Cardiac muscle cell (in vitro differentiated cells and primary cell): ENCODE measurements at places on chromosomes 11 and 22.

- no peak overlapping the region for H3K27ac ChIP-seq
- peak; percentile 17 for DNase-seq
- H3K36me3 ChIP-seq: no peaks in the 10 kb centered on the region
- no peak overlapping the region for H3K4me3 ChIP-seq
Observed at GRCh38 chr11:104343578-104343977, 179.6 kb upstream of the PDGFD start.

DNA sequence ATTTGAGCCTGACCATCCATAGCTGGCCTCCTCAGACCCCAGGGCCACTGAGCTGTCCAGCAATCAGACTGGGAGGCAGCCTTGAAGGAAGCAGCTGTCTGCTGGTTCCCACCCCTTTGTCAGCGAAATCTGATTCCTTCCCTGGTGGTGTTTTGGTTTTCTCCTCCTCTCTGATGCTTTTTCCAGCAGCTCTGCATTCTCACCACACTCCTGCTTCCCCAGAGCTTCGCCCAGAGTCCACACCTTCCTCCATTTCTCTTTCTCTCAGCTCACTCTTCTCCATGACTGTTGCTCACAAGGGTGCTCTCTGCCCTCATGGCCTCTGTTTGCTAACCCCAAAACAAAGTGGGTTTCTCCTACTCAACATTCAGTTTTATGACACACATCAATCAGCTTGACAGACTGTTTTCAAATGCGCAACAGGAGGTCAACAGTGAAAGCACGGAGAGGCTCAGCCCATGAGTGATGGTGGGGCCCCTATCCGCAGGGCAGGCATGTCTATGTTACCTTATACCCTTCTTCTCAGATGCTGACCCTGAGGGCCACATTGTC is 130.6 kb upstream of the MTNR1B start:
- H3K27ac ChIP-seq: no peak overlapping the region
- no peaks in the 10 kb centered on the region for H3K4me1 ChIP-seq
- H3K27me3 ChIP-seq: no peaks in the 10 kb centered on the region
- no peaks in the 10 kb centered on the region for H3K36me3 ChIP-seq
- DNase-seq: no peak
- H3K4me3 ChIP-seq: no peak overlapping the region

GRCh38 chr22:30047364-30047738 is 32.9 kb upstream of the HORMAD2 start:
- no peaks in the 10 kb centered on the region for H3K27me3 ChIP-seq
- no peaks in the 10 kb centered on the region for H3K36me3 ChIP-seq
- no peak overlapping the region for H3K27ac ChIP-seq
- H3K4me1 ChIP-seq: no peaks in the 10 kb centered on the region

- H3K27ac ChIP-seq: no peak overlapping the region
- no peak overlapping the region for H3K4me3 ChIP-seq
- no peaks in the 10 kb centered on the region for H3K27me3 ChIP-seq
- DNase-seq: peak; percentile 79
- no peaks in the 10 kb centered on the region for H3K36me3 ChIP-seq
Observed at GRCh38 chr11:74453373-74453975, 13.9 kb downstream of the KCNE3 start.

DNA sequence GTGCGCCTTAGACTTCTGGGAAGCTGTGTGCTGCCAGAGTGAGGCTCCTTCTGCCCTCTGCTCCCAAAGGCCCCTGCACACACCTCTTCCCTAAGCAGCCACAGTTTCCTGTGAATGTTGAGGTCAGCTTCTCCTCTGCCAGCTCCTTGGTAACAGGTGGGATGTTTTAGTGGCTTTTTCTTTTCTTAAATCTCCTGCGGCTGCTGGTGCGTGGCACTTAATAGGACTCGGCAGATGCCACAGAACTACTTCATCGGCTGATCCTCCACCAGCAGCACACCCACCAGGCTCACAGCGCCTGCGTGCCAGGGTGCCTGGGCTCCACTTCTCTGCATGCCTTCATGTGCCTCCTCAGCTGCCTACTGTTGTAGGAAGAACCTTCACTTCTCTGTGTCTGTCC is 87.8 kb downstream of the RCN1 start:
- H3K27ac ChIP-seq: no peak overlapping the region
- peaks cover 9% of the 10 kb centered on the region for H3K27me3 ChIP-seq
- no peak for DNase-seq

GRCh38 chr22:29631725-29632124 is 28.3 kb downstream of the NF2 start:
- H3K27me3 ChIP-seq: no peaks in the 10 kb centered on the region
- no peaks in the 10 kb centered on the region for H3K4me1 ChIP-seq
- DNase-seq: no peak
- H3K27ac ChIP-seq: no peak overlapping the region
- no peak overlapping the region for H3K4me3 ChIP-seq
- no peaks in the 10 kb centered on the region for H3K36me3 ChIP-seq

GRCh38 chr11:116865696-116866095 is 28.3 kb upstream of the APOA1 start:
- no peaks in the 10 kb centered on the region for H3K4me1 ChIP-seq
- peaks cover 65% of the 10 kb centered on the region for H3K36me3 ChIP-seq
- H3K27me3 ChIP-seq: no peaks in the 10 kb centered on the region

DNA sequence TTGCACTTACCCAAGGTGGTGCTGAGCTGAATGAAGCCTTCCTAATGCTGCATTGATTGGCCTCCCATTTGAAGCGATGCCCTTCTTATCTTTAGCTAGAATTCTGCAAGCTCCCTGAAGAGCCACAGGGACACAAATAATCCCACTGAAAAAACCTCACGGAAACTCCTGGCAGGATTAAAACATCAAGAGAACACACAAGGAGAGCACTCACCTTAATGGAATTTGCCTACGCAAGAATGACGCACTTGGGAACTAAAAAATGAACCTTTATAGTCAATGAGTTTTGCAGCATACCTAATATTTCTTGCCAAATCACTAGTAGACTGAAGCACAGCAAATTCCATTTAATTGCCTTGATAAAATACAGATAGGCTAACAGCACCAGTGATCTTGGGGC is 232.8 kb upstream of the UBASH3B start:
- peaks cover 26% of the 10 kb centered on the region for H3K4me1 ChIP-seq
- H3K4me3 ChIP-seq: no peak overlapping the region
- no peak for DNase-seq
- H3K27ac ChIP-seq: no peak overlapping the region
- no peaks in the 10 kb centered on the region for H3K27me3 ChIP-seq
- no peaks in the 10 kb centered on the region for H3K36me3 ChIP-seq

DNA sequence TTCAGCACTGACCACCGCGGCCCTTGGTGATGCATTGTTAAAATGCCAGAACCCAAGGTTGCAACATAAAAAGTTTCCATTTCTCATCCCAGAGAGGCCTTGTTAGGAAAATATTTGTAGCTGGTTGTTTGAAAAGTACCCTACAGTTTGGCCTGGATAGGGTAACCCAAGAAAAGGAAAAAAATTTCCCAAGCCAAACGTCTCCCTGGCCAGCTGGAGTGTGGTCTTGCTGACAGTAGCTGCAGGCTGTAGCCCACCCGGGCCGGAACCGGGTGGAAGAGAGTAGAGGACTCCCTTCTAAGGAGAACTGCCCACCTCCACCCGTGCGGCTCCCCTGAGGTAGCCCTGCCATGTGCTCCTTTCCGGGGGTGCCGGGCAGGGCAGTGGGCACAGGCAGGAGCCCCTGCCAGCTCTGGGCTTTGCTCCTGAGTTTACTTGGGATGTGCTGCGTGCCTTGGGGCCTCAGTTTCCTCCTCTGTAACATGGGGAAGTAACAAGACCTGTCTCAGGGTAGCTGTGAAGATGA is 38.5 kb downstream of the IGHMBP2 start:
- no peaks in the 10 kb centered on the region for H3K27me3 ChIP-seq
- peak overlapping the region; percentile 71 for H3K27ac ChIP-seq
- H3K4me3 ChIP-seq: no peak overlapping the region
- no peak for DNase-seq

- no peaks in the 10 kb centered on the region for H3K36me3 ChIP-seq
- H3K4me1 ChIP-seq: peaks cover 9% of the 10 kb centered on the region
- H3K27ac ChIP-seq: peak overlapping the region; percentile 72
- peak; percentile 96 for DNase-seq
Observed at GRCh38 chr11:100876815-100877520, 189.9 kb downstream of the ARHGAP42 start.

DNA sequence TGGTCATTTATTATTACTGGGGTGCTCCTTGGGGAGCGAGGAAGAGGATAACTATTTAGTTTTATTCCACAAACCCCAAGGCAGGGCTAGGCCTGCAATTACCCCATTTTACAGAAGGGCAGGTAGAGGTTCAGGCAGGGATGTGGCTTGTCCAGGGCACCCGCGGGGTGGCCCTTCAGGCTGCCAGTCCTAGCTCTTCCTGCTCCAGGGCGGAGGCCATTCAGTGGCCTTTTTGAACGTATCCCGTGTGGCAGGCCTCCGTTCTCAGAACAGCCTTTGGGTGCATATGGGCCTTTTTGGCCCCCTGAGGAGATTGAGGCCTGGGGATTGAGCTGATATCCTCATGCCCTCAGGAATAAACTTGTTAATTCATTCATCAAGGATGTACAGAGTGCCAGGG is 66.2 kb downstream of the MPPED1 start:
- no peaks in the 10 kb centered on the region for H3K27me3 ChIP-seq
- DNase-seq: no peak
- H3K27ac ChIP-seq: no peak overlapping the region
- H3K36me3 ChIP-seq: no peaks in the 10 kb centered on the region
- H3K4me1 ChIP-seq: no peaks in the 10 kb centered on the region

GRCh38 chr11:35650006-35650405 is 12.6 kb upstream of the TRIM44 start:
- DNase-seq: peak; percentile 32
- H3K27ac ChIP-seq: no peak overlapping the region

DNA sequence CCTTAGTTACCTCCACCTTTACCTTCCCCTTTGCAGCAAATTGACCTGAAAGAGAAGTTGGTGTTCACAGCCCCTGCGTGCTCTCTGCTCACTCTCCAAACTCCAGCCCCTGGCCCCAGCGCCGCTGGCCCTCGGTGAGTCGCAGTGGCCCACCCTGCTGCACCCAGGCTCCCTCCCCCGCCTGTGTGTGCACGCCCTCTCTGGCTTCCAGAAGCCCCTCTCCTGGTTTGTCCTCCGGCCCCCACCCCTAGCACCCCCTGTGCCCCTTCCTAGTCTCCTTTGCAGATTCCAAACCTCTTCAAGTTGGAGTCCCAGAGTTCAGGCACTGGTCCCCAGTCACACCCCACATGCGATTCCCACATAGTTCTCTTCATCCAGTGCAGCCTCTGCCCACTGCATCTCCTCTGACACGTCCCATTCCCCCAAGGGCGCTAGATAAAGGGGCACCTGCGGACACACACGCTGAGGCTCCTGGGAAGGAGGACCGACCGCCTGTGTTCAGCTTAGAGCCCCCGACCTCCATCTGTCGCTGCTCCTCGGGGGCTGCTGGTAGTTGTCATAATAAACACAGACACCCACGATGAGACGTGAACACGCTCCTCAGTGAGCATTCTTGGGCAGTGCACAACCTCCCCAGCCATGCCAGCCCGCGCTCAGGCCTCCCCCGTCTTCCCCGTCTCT is 1.5 kb upstream of the PHRF1 start:
- peak; percentile 33 for DNase-seq
- H3K4me1 ChIP-seq: peaks cover 28% of the 10 kb centered on the region
- H3K4me3 ChIP-seq: peak overlapping the region; percentile 50
- H3K27ac ChIP-seq: no peak overlapping the region
- no peaks in the 10 kb centered on the region for H3K36me3 ChIP-seq

DNA sequence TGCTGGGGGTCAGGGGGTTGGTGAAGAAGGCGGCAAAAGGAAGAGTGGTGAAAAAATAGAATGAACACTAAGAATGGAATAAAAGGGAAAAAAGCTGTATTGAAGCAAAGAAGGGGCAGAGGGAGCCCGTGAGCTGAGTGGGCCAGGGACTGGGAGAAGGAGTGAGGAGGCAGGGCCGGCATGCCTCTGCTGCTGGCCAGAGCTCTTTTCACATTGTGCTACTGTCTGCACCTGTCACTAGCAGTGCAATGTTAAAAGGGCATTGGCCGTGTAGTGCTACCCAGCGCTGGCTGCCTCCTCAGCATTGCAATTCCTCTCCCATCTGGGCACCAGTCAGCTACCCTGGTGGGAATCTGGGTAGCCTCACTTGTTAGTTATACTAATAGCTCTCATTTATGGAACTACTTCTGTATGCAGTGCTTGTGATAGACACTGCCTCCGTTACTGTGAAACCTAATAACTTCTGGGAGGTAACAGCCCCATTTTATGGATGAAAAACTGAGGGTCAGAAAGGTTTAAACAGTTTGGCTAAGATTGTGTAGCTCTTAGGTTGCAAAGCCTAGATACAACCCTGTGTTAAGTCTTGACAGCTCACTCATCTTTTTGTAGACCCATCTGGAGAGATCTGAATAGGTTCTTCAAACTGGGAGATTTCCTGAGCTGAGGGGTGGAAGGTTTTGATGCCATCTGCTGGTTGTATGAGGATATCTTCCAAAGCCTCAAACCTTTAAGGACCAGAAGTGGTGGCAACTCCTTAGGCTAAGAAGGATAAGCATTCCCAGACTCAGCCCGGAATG is 8.5 kb downstream of the YPEL4 start:
- no peaks in the 10 kb centered on the region for H3K36me3 ChIP-seq
- peak overlapping the region; percentile 100 for H3K27ac ChIP-seq
- no peaks in the 10 kb centered on the region for H3K27me3 ChIP-seq
- H3K4me1 ChIP-seq: peaks cover 47% of the 10 kb centered on the region
- H3K4me3 ChIP-seq: peak overlapping the region; percentile 92

GRCh38 chr22:17501679-17502285 is 61.5 kb upstream of the SLC25A18 start:
- H3K27me3 ChIP-seq: no peaks in the 10 kb centered on the region
- no peak overlapping the region for H3K4me3 ChIP-seq
- peak; percentile 69 for DNase-seq
- peak overlapping the region; percentile 6 for H3K27ac ChIP-seq
- peaks cover 29% of the 10 kb centered on the region for H3K36me3 ChIP-seq

DNA sequence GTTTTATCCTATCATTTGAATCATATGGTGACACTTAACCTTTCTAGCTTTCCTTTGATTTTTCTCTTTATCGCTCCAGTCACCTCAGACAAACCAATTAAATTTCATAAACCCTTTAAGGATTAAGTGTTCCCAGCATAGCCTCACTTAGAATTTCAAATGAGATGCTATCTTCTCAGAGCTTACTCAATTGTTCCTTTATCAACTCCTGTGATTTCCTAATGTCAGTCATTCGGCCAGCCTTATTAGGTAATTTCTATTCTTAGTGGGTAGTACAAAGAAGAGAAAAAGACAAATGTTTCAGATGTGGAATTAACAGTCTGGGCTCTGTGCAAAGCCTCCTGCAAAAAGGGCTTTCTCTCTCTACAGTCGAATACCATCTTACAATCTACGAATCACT is 77.1 kb upstream of the CCDC90B start:
- no peaks in the 10 kb centered on the region for H3K27me3 ChIP-seq
- H3K4me1 ChIP-seq: peaks cover 10% of the 10 kb centered on the region
- no peak overlapping the region for H3K27ac ChIP-seq
- no peak overlapping the region for H3K4me3 ChIP-seq
- no peak for DNase-seq
- no peaks in the 10 kb centered on the region for H3K36me3 ChIP-seq

DNA sequence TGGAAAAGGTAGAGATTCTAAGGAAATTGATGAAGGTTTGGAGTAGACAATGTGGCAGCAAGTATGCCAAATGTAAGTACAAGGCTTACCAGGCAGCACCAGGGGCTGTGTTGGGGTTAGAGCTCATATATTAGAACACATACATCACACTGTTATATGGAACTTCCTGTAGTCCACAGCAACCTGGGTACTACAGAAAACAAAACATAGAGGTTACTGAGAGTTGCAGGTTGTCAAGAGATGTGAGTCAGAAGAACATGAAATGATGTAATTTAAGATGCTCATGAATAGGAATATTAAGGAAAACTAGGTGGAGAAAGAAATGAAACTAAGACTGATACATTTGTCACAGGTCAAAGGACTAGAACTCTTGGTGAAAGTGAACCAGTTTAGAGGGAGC is 22.0 kb downstream of the FAT3 start:
- no peak overlapping the region for H3K4me3 ChIP-seq
- no peak overlapping the region for H3K27ac ChIP-seq
- H3K4me1 ChIP-seq: no peaks in the 10 kb centered on the region
- H3K36me3 ChIP-seq: no peaks in the 10 kb centered on the region
- DNase-seq: no peak
